ENCODE measurements at places on chromosomes 2 and 18. TPM values are rescaled to one million over a fixed set of nuclear protein-coding genes. Genes with fewer than 3 reads are reported as not detected.

The NCKAP5 gene
- total RNA-seq: not detected

The RAB6C gene
- not detected for total RNA-seq

The BCL11A gene
- 1.6 TPM for total RNA-seq

The SULT1C2 gene
- total RNA-seq: not detected

The PDCL3 gene
- total RNA-seq: 45.4 TPM

The ITGA4 gene
- 74.8 TPM for total RNA-seq

The AGAP1 gene
- 1.4 TPM for total RNA-seq

The RNF149 gene
- total RNA-seq: 38.7 TPM

The EVX2 gene
- not detected for total RNA-seq

The IL36RN gene
- total RNA-seq: not detected

The MYO1B gene
- total RNA-seq: 35.0 TPM

The PAIP2B gene
- total RNA-seq: 2.4 TPM

The HDHD2 gene
- total RNA-seq: 25.9 TPM

The HRH4 gene
- not detected for total RNA-seq

The DSG1 gene
- total RNA-seq: not detected

The TBR1 gene
- total RNA-seq: not detected

The MROH2A gene
- not detected for total RNA-seq

The DAPL1 gene
- total RNA-seq: not detected

The HOXD13 gene
- not detected for total RNA-seq

The UNC50 gene
- 30.9 TPM for total RNA-seq

The G6PC2 gene
- not detected for total RNA-seq

The C2orf80 gene
- not detected for total RNA-seq

The VWC2L gene
- total RNA-seq: not detected

The TCF23 gene
- total RNA-seq: not detected

The SERPINB5 gene
- total RNA-seq: not detected

The WDFY1 gene
- total RNA-seq: 26.7 TPM

The RGPD6 gene
- 16.6 TPM for total RNA-seq

The EPB41L3 gene
- 1.1 TPM for total RNA-seq

The MAPK4 gene
- total RNA-seq: not detected

The ATP6V1C2 gene
- not detected for total RNA-seq

The SULT1C4 gene
- total RNA-seq: not detected

The FAM237A gene
- not detected for total RNA-seq

The CTAGE1 gene
- total RNA-seq: not detected

The ORC4 gene
- total RNA-seq: 46.0 TPM

The MCEE gene
- 10.6 TPM for total RNA-seq

The PDCD1 gene
- 24.3 TPM for total RNA-seq

The CDH2 gene
- total RNA-seq: 0.37 TPM

The FAM124B gene
- 0.46 TPM for total RNA-seq

The LHCGR gene
- total RNA-seq: not detected

The TBC1D8 gene
- 2.0 TPM for total RNA-seq

The GRHL1 gene
- 0.76 TPM for total RNA-seq

The GRB14 gene
- total RNA-seq: not detected

The VWA3B gene
- total RNA-seq: not detected

The C2orf81 gene
- total RNA-seq: 5.1 TPM

The GPAT2 gene
- total RNA-seq: 36.3 TPM

The NEURL3 gene
- total RNA-seq: not detected

The SNTG2 gene
- total RNA-seq: 3.8 TPM

The SNED1 gene
- 0.91 TPM for total RNA-seq

The C2orf66 gene
- total RNA-seq: not detected

The CXCR1 gene
- total RNA-seq: not detected

The CHRNA1 gene
- not detected for total RNA-seq

The AQP12A gene
- not detected for total RNA-seq

The DES gene
- total RNA-seq: 0.26 TPM

The HTRA2 gene
- 56.8 TPM for total RNA-seq

The COLEC11 gene
- 0.52 TPM for total RNA-seq
